ENCODE measurements at places on chromosomes 5 and 9.

DNA sequence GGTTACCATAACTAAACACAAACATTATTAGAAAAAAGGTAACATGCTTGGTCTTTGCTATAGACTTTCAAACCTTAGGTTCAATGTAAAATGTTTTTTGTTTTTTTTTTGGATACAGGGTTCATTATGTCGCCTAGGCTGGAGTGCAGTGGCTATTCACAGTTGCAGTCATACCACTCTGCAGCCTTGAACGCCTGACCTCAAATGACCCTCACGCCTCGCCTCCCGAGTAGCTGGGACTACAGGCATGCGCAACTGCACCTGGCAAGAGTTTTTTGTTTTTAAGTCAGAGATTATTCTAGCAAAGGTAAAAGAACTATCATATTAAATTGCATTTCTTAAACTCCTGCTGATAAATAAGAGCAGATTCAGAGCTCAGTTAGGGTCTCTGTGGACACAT lies 55.1 kb upstream of the NR5A1 start:
- no peak for DNase-seq

DNA sequence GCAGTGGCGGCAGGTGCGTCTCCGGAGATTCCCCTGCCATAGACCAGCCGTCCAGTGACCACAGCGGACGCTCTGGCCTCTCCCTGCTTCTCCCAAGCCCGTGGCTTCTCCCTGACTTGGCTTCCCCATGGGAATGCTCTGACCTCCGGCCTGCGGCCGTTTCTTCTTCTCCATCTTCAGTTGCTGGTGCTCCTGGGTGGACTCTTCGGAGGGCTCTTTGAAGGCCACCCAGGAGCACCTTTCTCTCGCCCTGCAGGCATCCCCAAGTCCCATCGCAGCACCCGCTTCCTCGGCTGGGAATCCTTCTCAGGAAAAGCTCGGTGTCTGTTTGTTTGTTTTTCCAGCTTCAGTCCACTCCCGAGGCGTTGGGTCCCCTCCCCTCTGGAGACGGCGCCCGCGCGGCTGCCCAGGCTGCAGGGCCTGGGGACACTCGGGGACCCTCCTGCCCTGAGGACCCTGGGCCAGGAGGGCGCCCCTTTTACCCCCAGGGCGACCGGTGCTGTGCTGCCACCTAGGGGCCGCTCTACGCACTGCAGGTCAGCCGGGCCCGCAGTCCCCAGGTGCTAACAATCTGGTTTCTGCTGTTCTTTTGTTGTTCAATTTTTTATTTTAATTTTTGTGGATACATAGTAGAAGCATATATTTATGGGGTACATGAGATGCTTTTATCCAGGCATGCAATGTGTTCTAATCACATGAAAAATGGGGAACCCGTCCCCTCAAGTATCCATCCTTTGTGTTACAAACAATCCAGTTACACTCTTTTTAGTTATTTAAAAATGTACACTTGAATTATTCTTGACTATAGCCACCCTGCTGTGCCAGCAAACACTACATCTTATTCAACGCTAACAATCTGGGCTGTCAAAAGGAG lies 197.9 kb upstream of the ADAMTS16 start:
- DNase-seq, result no peak

- no peak for DNase-seq
Measured at GRCh38 chr5:77972469-77973252, 196.5 kb upstream of the TBCA start.

DNA sequence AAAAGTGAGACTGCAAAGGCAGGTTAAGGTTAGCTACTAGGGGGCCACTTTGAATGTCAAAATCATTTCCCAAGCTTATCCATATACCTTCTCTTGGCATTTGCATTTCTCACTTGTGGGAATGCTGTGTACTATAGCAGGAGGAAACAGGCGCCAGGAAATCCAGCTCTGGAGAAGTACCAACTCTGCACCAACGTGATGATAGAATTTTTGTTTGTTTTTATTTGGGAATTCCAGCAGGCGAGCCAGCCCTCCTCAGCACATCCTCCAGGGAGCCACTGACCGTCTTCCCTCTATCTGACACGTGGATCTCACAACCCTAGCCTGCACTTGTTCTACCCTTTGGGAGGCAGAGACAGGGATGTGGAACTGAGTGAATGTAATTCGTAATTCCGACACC lies 318.0 kb downstream of the ACTL7B start:
- no peak for DNase-seq

- no peak for DNase-seq
Measured at GRCh38 chr9:131125038-131125287, 423 bp upstream of the NUP214 start.

- DNase-seq, result no peak
Measured at GRCh38 chr9:970151-970996, 6.1 kb upstream of the DMRT3 start.

DNA sequence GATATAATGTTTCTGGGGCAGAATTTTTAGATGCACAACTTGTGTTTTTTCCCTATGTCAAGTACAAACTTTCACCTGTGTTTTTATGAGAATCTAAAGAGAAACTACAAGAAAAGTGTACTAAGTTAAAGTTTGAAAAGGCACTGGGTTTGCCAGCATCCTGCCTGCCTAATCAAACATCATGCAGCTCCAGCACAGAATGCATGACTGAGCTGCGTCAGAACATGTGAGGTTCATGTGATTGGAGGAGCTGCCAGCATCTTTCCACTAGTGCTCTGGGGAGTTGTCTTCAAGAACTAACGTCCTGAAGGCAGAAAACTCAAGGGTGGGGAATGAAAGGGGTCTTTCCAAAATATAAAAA lies 46.1 kb upstream of the RIC1 start:
- DNase-seq, result no peak

DNA sequence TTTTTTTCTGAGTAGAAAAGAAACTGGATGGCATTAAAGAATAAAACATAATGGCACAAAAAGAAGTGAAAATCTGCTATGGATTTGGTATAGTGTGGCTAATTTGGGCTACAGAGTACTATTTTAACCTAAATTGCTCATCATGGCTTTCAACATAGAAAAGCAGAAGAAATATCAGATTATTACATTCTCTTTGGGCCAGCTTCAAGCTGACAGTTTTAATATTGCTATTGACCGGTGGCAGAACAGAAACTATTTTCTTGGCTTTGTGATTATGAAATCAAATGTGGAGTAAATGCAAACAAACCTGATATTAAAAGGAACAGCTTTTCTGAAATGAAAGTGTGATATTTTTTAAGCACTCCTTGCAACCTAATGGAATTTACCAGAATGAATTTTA lies 301.5 kb downstream of the EPB41L4A start:
- no peak for DNase-seq

DNA sequence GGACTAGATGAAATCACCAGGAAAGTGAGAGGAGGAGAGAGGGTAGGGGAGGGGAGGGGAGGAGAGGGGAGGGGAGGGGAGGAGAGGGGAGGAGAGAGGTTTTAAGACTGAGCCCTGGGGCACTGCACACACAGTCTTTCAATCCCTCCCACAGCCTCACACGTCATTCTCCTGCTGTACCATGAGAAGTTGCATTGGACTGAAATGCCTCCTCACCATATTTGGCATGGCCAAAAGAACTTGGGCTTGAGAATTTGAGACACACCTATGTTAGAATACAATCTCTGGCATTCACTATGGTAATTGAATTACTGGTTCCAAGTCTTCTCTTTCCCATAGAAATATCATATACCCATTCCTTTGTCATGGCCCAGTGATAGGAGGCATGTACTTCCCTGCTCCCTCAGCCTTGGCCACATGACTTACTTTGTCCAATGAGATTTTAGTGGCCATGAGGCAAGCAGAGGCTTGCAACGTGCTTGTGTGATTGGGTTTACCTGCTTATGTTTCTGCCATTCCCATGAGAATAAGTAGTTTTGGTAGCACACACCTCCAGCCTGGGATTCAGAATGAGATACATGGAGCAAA lies 133.3 kb upstream of the SMARCA2 start:
- no peak for DNase-seq

DNA sequence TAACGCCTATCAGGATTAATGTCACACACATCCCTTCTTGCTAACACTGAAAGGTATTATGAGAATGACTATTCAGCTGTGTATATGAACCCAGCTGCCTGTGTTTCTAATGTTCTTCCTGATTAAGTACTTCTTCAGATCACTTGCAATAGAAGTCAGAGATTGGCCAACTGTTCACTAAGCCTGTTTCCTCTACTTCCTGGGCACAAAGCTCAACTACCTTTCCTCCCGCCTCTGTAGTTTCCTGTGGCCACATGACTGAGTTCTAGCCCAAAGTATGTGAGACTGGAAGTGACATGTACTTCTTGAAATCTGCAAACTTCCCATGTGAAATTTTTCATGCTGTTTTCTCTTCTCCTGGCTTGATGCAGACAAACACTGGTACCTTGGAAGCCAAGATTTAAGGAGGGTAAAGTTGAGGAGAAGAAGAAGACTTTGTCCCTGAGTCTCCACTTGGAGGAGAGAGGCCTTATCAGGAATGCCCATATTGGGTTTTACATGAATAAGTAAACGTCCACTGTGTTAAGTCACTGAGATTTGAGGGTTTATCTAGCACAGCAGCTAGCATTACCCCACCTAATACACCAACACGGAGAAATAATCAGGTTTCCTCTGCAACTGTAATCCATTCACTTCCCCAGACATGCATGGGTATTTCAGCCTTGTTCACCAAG lies 58.6 kb downstream of the SLIT3 start:
- no peak for DNase-seq

GRCh38 chr9:70285981-70286598 lies 27.3 kb downstream of the SMC5 start:
- DNase-seq, result no peak

GRCh38 chr5:9861666-9862256 lies 231.6 kb upstream of the TAS2R1 start:
- no peak for DNase-seq

- no peak for DNase-seq
Measured at GRCh38 chr5:170495825-170496661, 7.8 kb upstream of the KCNIP1 start.

All from iPS DF 19.7 (cell line).